Epithelial cell of prostate (primary cell): ENCODE measurements at places on chromosomes 6 and 20.

DNA sequence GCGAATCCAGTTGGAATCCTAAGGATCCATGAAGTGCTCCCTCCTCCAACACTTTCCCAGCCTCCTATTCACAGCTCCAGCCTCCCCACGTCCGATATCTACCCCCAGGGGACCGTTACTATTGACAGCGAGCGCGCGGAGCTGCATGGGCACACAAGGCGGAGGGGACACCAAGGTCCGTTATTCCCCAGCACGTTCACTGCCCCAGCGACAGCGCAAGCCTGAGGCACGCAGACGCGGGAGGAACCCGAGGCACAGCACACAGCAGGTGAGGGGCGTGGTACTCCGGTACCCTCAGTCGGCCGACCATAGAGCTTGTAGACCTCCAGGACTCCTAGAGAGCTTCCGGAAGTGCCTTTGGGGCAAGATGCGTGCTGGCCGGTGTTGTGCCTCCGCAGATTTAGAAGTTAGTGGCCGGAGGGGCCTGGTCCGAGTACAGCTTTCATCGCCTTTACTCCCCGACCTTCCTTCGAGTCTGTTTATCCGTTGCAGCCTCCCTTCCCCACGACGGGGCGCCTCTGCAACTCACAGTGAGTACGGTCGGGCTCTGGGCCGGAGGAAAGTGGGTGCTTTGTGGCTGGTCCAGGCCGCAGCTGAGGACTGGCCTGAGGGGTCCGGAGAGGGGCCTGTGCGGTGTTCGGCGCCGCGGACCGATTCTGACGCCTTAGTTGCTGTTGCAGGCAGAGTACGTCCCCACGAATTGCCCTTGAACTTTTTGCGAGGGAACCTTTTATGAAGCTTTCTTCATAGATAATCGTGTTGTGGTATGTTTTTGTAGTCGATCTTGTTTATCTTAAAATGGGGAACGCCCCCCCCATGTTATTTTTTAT lies at the start of gene ZKSCAN8:
Gene ZKSCAN8, plus strand, starts transcription at position 384 of the 830 bp plus-strand sequence. CDS start 6,525 bp downstream, outside the sequence.
- DNase-seq: no peak

DNA sequence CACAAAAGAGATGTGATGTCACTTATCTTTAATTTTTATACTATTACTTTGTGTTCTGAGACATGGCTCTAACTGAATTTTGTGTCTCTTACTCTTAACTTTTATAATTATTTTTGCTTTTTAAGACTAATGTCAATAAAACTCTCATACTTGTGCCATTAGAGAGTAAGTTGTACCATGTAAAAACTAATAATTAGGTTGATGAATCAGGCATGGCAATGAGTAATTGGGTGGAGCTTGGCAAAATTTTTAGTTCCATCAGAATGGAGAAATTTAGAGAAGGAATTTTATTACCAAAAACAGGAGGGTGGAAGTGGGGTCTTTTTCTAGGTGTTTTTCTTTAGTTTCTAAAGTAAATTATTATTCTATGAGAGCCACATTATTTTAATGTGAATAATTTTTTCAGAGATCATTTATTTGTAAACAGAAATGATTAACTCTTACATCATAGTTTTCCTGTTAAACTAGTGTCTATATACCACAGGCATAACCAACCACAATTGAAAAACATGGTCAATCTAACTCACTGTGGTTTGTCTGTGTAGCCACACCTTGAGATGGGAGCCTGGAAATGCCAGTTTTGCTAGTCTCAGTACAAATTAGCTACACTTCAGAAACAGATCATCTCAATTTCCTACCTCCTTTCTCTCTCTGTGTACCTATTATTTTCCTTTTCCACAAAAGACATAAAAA lies 51.8 kb downstream of the ELOVL4 start:
- peak; percentile 92 for DNase-seq

GRCh38 chr6:134493789-134494188 lies 175.9 kb upstream of the SGK1 start:
- no peak for DNase-seq

- DNase-seq: no peak
Observed at GRCh38 chr6:136465766-136466303, 84.4 kb downstream of the MAP7 start.

DNA sequence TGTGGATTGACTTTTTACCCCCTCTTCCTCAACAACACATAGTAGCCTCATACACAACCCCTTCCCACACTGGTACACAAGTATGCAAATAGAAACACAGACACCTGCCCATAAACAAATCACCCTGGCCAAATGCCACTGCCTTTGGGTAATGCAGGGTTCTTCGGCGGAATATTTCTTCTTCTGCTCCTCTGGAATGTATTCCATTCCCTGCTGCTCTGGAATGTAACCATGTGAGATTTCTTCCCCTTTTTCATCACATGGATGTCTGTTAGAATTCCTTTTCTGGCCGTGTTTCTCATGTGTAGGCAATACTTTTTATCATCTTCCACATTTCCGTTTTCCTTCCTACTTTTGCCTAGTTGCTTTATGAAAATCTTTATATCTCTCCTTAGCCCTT lies 76.1 kb upstream of the TPD52L1 start:
- no peak for DNase-seq

GRCh38 chr6:143733510-143733909 lies 55.7 kb downstream of the PHACTR2 start:
- no peak for DNase-seq

DNA sequence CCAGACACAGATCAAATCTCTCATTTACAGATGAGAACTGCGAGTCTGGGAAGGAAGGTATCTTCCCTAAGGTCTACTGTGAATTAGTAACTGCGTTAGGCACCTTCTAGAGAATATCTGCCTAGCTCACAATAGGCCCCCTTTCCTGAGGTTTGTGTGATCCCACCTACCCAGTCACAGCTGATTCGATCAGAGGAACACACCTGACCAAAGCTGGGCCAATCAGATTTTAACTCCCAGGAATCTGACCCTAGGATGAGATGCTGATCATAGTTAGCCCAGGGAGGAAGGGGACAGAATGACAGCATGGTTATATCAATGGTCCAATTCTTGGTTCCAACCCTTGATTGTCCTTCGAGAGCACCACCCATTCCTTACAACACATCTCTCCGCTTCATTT lies 7.4 kb upstream of the CCDC167 start:
- DNase-seq: no peak

DNA sequence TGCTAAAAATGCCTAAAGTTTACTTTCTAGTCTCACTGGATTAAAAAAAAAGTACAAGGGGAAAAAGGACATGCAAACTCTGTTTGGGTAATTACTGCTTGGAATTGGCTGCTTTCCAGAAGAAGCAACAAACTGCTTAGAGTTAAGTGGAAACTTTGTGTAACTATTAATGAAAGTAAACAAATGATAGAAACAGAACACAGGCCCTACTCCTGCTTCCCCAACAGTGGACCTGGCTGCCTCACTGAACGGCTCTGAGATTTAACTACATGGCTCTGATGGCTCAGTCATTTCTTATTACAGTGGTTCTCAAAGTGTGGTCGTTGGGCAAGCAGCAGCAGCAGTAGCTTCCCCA lies 108.5 kb downstream of the MAN1A1 start:
- DNase-seq: no peak

GRCh38 chr6:135243871-135244796 lies 63.0 kb downstream of the MYB start:
- peak; percentile 60 for DNase-seq

DNA sequence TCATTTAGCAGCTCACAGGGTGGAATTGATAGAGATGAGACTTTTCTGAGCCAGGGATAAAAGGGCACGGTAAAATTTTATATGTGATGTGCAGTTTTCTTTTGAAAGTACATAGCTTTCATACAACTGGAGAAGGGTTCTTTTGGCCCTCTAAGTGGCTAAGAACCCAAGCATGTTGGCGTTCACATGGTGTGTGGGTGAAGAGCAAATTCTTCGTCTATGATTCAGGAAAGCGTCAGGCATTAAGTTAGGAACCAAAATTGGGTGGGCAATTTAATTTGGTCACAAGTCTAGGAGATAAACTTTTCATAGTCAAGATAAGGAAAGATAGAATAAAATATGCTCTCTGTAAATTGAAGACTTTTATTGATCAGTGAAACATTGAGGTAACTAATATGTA lies 153.9 kb downstream of the UTRN start:
- no peak for DNase-seq

DNA sequence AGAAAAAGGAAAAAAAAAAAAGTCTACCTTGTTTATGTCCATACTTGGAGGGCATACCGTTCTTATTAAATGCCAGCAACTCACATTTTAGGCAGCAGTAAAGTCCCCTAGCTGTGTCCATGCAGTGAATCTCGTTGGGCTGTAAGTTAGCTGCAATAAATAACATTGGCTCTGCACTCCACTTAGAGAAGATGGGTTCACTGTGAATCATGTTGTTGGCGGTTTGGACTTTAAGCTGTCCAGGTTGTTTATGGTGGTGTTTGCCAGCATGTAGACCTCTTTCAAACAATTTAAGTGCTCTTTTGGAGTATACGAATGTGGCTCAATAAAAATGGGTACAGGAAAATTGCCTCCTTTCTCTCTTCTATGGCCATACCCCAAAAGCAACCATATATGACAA lies 127.4 kb downstream of the ZNF217 start:
- DNase-seq: no peak

DNA sequence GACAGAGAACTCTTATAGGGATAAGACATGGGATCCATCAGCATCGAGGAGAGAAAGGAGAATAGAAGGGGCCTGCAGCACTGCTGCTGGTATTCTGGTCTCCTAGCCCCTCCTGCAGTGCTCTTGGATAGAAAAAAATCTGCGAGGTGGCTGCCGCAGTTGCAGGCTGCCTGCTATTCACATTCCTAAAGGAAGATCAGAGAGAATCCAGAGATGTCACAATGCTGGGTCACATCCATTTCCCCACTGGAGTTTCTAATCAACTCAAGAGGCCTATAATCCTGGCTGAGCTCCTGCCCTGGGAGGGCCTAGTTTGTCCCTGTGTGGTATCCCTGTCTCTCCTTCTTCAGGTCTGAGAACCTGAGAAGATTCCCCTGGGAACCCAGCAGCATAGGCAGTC lies 357.8 kb downstream of the MAFB start:
- DNase-seq: no peak

- no peak for DNase-seq
Observed at GRCh38 chr6:168042426-168043192, 36.4 kb downstream of the FRMD1 start.

DNA sequence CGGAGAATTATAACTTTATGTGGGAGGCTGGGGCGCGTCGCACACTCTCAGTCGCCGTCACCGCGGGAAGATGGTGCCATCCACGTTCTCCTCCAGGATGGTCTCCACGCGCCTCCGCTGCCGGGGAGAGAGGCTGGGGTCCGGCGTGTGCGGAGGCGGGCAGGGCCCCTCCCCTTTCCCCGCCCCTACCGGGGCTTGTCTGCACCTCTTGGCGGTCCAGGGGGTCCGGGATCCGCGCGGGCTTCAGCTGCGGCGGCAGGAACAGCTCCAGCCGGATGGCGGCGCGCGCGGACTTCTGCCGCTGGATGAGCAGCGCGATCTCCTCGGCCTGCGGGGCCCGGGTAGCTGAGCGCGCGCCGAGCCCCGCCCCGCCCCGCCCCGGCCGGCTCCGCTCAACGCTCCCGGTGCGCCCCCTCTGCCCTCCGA lies 807 bp downstream of the LKAAEAR1 start:
- peak; percentile 22 for DNase-seq

- DNase-seq: no peak
Observed at GRCh38 chr20:50182346-50182745, 8.3 kb upstream of the CEBPB start.

- no peak for DNase-seq
Observed at GRCh38 chr20:61317966-61318530, 66.0 kb downstream of the CDH4 start.

DNA sequence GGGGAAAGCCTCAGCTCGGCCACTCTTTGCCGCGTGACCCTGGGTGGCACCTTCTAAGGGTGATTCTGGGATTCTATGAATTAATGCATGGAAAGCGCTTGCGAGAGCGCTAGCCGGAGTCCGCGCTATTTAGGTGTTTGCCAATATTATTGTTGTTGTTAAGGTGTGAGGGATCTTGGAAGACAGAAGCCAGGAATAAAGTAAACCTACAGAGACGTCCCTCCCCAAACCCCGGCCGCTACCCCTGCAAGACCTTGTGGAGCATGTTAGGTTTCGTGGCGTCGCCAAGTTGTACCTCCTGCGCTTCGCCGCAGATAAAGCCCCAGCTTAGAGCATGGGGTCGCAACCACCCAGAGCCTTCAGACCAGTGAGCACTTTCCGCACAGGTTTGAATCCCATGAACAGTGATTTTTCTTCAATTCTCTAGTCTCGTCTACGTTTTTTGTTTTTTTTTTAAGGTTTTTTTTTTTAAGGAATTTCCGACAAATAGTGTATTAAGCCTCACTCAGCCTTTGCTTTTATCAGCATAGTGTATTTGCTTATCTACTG lies 16.9 kb upstream of the ZSCAN9 start:
- DNase-seq: no peak

DNA sequence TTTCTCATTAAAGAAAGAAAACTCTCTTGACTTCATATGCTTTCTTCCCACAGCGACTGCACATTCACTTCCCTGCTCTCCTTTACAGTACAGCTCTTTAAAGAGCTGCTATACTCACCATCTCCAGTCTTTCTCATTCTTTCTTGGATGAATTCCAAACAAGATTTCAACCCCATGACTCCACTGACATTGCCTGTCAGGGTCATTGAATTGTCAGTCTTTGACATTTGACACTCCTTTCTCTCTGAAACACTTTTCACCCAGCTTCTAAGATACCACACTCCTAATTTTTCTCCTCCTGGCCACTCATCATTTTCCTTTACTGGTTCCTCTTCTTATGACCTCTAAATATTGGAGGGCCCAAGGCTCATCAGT lies 811 bp upstream of the ARMH2 start:
- no peak for DNase-seq

- no peak for DNase-seq
Observed at GRCh38 chr6:101741474-101742171, 348.1 kb downstream of the GRIK2 start.

GRCh38 chr20:63748934-63749270 lies 9.3 kb downstream of the SLC2A4RG start:
- DNase-seq: no peak

- no peak for DNase-seq
Observed at GRCh38 chr20:25500880-25501351, 84.4 kb downstream of the NINL start.

GRCh38 chr6:146041282-146041681 lies 12.4 kb downstream of the GRM1 start:
- DNase-seq: peak; percentile 2

DNA sequence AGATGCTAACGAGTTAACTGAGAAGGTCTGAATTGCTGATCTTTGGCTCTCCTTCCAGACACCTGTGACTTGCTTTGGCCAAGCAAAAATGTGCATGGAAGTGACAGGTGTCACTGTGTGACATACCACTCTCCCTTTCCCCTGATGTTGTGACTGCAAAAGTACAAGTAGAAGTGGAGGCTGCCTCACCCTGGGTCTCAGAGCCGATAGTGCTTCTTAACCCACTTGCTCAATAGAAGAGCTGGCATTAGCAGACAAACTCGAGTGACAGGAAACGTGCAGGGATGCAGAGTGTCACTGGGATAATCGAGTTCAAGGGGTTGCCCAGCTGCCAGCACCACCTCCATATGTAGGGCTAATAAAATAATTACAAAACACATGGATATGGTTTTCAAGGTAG lies 16.4 kb upstream of the SPO11 start:
- DNase-seq: no peak
